Cerebellum (tissue), 4 donors: ENCODE measurements at places on chromosomes 5 and 9.

GRCh38 chr5:11719888-11720481, 184.3 kb downstream of the CTNND2 start:
- peak; percentile 7 for DNase-seq

DNA sequence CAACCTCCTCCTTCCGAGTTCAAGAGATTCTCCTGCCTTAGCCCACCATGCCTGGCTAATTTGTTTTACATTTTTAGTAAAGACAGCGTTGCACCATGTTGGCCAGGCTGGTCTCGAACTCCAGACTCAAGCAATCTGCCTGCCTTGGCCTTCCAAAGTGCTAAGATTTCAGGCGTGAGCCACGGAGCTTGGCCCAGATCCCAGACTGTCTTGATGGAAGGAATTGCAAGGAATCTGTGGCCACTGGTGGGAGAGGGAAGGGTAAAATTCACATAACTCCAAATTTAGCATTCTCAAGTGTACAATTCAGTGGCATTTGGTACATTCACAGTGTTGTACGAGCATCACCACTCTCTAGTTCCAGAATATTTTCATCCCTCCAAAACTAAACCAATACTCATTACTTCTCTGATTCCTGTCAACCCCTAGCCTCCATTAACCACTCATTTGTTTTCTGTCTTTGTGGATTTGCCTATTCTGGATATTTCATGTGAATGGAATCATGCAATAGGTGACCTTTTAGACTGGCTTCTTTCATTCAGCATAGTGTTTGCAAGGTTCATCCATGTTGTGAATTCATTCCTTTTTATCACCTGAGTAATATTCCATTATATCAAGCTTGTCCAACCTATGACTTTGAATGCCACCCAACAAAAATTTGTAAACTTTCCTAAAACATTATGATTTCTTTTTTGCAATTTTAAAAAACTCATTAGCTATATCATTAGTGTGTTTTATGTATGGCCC, 8.9 kb upstream of the MYO10 start:
- no peak for DNase-seq

DNA sequence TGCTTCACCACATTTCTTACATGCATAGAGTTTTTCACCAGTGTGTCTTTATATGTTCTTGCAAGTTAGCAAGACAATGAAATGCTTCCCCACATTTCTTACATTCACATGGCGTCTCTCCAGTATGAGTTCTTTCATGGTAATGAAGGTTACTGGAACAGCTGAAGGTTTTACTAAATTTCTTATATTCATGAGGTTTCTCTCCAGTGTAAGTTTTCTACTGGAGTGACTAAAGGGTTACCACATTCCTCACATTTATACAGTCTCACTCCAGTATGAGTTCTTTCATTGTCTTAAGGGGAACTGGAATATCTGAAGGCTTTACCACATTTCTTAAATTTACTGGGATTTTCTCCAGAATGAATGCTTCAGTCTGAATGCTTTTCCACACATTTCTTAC, 350.3 kb downstream of the MAT2B start:
- no peak for DNase-seq

- DNase-seq: no peak
Measured at GRCh38 chr5:133846478-133847226, 121.8 kb downstream of the C5orf15 start.
